SJSA1 (cell line): ENCODE measurements at places on chromosomes 5 and 9. TPM values are rescaled to one million over a fixed set of nuclear protein-coding genes. Genes with fewer than 3 reads are reported as not detected.

TRIM7 gene
- 28.0 and 45.2 TPM in 2 replicates for total RNA-seq

SLC36A3 gene
- not detected in 2 replicates for total RNA-seq

TNFSF8 gene
- not detected in 2 replicates for total RNA-seq

CCNH gene
- 69.4 and 141 TPM in 2 replicates for total RNA-seq

TEX48 gene
- not detected in 2 replicates for total RNA-seq

ACOT12 gene
- total RNA-seq, result not detected in 2 replicates

CFAP90 gene
- total RNA-seq, result not detected in 2 replicates

FOXD4L5 gene
- not detected in 2 replicates for total RNA-seq

DNA sequence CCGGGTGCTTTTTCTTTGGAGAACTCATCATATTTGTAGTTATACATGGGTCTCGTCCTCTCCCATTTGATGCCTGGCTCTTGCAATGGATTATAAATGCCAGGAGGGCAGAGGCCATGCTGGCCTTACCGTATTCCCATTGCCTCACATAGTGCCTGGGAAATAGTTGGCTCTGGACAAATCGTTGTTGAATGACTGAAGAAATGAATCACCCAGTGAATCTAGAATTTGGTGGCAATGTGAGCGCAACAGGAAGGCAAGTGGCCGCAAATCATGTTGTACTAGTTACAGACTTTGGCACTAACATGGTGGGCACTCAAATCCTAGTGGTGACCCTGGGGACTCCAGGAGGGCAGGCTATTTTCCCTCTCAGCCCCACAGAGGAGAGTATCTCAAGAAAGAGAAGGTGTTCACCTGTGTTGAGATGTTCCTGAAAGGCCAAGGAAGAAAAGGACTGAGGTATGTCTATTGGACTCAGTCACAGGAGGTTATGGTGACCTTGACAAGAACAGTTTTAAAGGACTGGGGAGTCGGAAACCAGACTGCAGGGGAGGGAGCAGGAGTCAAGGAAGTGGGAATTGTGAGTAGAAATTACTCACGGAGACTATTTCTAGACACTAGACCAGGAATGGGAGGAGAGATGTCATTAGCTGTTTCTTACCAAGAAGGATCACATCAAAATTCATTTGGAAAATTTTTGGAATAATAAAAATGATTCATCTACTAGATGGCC, 61.7 kb upstream of the COL15A1 start:
- DNase-seq, result no peak

- no peak for DNase-seq
Measured at GRCh38 chr9:127974001-127974768, 6.6 kb downstream of the EEIG1 start.

GRCh38 chr9:104078596-104078995, 15.5 kb upstream of the SMC2 start:
- peak; percentile 3 for DNase-seq

- peak; percentile 6 for DNase-seq
Measured at GRCh38 chr5:68214482-68215207, 911 bp upstream of the PIK3R1 start.

- peak; percentile 97 for DNase-seq
Measured at GRCh38 chr5:167730121-167730520, 561.3 kb upstream of the WWC1 start.

GRCh38 chr5:94184870-94185269, 433.5 kb downstream of the KIAA0825 start:
- no peak for DNase-seq

GRCh38 chr9:94945197-94946144, 219.0 kb downstream of the AOPEP start:
- DNase-seq, result peak; percentile 58

DNA sequence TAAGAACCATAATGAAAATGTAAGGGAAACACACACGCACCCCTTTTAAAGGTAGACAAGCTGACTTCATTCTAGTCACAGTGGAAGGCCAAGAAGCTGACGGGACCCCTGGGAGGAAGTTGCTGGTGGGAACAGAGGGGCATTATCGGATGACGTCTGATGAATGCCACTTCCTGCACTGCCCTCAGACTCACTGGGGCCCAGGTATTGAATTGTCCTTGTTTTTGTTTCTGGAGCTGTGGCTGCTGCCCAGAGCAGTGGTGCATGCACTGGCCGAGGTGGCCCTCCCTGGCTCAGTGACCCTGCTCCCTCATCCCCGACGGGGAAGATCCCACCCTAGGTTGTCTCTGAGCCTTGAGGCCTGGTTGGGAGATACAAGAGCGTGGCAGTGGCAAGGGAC, 15.3 kb upstream of the RPL26L1 start:
- DNase-seq, result peak; percentile 91

DNA sequence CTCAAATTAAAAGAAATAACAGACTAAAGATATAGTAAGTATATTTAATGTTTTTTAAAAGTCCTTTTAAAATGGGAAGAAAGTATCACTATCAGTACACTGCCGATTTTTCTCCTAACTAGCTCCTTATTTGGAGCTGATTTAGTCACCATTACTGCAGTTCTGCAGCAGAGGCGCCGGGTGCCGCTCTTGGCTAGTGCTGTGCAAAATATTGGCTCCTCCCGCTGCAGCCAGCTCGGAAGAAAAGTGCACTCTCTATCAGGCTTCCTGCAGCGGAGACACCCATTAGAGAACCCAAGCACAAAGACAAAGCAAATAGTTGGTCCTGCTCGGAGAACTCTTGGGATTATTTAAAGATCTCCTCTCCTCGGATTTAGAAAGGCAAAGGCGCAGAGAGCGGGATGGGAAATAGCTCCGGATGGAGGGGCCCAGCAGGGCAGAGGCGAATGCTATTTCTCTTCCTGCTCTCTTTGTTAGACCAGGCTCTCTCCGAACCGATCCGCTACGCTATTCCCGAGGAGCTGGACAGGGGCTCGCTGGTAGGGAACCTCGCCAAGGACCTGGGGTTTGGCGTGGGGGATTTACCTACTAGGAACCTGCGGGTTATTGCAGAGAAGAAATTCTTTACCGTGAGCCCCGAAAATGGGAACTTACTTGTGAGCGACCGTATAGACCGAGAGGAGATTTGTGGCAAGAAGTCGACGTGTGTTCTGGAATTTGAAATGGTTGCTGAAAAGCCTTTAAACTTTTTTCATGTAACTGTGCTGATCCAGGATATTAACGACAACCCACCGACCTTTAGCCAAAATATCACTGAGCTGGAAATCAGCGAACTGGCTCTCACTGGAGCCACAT, at the start of gene PCDHGB3:
TSS of gene PCDHGB3 (plus strand) at position 249 of the 855 bp plus-strand sequence. CDS start at position 402, 153 bp downstream.
- no peak for DNase-seq

DNA sequence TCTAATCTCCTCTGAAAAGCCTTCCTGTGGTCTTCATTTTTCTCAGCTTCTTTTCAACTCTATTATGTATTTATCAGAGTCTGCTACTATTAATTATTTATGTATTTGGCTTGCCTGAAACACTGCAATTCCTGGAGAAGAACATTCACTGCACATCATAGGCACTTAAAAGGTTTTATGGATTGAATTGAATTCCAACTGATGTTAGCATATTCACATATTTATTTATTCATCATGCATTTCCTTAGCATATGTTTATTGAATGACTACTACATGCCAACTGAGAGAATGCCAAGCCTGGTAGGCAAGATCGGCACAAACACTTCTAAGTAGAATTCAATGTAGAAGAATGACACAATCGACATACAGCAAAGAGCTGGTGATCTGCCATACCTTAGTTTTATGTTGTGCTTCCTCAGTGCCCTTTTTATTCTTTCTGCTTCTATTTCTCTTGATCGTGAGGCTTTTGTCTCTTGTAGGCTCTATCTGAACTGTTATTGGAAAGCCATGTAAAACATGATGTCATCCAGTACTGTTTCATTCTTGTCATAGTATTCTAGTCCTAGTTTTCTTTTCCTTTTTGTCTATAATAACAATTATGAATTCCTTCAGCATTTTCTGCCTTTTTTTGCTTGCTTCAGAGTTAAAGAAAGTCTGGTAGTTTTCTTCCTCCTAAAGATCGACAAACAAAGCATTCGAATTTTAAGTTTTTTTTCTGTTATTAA, 454.2 kb downstream of the TLE4 start:
- DNase-seq, result no peak

DNA sequence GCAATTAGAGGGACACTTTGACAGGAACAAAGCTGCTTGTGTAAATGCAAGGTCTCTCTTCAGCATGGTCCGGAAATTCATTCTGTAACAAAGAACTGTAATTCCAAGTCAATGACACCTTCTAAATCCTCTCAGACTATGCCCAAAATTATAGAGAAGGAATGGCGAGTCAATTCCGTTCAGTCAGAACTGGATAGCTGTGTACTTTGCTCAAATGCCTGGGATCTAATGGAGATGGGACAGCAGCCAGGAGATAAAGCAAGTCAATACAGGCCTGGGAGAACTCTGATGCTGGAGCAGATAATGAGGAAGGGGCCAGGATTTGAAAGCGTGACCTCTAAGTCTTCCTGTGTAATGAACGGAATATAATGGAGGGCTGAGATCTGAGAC, 96.4 kb upstream of the SPRY4 start:
- no peak for DNase-seq

GRCh38 chr9:8576741-8577140, 777.2 kb upstream of the DMAC1 start:
- no peak for DNase-seq

DNA sequence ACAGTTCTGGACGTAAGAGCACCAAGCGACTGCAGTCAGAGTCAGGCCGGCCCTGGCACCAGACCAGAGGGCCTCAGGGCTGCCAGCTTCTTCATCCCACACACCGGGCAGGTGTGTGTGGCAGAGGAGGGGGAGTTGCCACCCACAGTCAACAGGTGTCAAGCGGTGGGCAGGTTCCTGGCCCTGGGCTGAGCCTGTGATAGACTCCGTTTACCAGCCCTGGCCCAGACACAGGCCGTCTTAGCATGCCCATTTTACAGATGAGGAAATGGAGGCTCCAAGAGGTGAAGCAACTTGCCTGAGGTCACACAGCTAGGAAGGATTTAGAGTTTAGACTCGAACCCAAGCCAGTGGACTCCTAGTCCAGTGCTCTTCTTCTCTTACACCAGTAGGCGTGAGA, 71.8 kb downstream of the HMCN2 start:
- no peak for DNase-seq

DNA sequence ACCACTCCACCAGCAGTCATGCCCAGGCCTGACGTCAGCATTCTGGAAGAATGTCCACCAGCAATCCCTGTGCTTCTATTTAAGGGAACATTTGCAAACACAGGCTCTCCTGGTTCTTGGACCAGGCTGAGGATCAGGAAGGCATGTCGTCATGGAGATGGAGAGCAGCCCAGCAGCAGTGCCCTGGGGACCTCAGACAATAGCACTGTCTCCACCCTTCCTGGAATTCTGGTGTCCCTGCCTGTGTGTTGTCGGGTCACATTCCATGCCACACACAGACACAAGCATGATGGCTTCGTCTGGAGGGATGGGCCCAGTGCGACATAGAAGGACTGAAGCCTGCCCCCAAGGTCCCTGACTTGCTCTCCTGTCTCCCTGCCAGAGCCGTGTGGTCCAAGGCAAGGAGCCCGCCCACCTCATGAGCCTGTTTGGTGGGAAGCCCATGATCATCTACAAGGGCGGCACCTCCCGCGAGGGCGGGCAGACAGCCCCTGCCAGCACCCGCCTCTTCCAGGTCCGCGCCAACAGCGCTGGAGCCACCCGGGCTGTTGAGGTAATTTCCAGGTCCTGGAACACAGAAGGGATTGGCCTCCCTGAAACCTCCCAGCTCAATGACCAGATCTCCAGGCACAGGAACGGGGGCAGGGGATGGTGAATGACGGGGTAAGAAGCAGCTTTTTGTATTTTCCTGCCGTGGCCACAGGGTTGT, 43.8 kb downstream of the STOM start:
- DNase-seq, result peak; percentile 96

GRCh38 chr5:392431-392988, 50.5 kb upstream of the EXOC3 start:
- DNase-seq, result peak; percentile 62
